Spinal cord (tissue), 10 donors: ENCODE measurements at places on chromosomes 7 and 10. TPM values are rescaled to one million over a fixed set of nuclear protein-coding genes. Genes with fewer than 3 reads are reported as not detected.

DNA sequence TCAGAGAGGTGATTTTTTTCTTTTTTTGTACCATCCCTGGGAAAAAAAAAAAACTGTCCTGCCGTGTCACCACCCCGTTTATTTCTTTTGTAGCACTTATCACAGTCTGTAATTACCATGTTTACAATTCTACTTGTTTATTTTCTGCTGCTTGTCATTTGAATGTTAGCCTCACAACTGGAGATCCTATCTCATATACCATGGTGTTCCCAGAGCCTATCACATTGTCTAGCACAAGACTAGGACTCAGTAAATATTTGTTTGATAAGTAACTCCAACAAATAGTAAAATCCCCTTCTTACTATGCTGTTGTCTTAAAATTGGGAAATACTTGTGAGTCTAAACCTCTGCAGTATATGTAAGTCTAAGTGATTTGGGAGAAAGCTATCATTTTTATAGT lies 36.0 kb downstream of the MKLN1 start:
- DNase-seq, result no peak
- H3K36me3 ChIP-seq, result no peaks in the 10 kb centered on the region
- H3K4me1 ChIP-seq, result no peaks in the 10 kb centered on the region
- no peaks in the 10 kb centered on the region for H3K27me3 ChIP-seq
- H3K27ac ChIP-seq, result no peak overlapping the region

KIAA1217 gene
- total RNA-seq, result 15.3 TPM

DNA sequence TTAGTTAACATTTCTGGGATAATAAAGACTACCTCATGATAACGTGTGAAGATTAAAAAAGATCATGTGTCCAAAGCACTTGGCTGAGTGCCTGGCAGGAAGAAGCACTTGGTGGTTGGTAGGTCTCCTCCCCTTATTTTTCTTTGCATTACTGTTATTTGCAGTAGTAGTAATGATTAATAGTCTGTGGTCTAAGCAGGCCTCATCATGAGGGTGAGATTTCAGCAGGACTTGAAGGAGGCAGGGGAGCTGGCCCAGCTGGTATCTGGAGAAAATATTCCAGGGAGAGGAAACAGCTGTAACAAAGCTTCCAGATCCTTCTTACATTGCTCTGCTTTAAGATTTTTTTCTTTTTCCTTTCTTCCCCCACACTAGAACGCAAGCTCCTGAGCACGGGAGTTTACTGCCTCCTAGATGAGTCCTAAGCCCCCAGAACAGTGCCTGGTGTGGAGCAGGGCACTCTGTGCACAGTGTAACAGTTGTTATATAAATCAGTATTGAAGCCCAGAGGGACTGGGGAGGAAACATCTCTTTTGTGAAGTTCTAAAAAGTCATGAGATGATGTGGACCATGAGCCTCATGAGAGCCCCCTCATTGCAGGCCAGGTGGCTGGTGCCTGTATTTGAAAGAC lies 31.1 kb upstream of the RHEB start:
- H3K4me1 ChIP-seq, result peaks cover 13% of the 10 kb centered on the region
- no peak for DNase-seq
- H3K36me3 ChIP-seq, result peaks cover 4% of the 10 kb centered on the region
- no peak overlapping the region for H3K4me3 ChIP-seq
- no peak overlapping the region for H3K27ac ChIP-seq

- no peaks in the 10 kb centered on the region for H3K36me3 ChIP-seq
- no peaks in the 10 kb centered on the region for H3K27me3 ChIP-seq
- no peak for DNase-seq
Observed at GRCh38 chr7:42278344-42278743, 41.3 kb upstream of the GLI3 start.

DNA sequence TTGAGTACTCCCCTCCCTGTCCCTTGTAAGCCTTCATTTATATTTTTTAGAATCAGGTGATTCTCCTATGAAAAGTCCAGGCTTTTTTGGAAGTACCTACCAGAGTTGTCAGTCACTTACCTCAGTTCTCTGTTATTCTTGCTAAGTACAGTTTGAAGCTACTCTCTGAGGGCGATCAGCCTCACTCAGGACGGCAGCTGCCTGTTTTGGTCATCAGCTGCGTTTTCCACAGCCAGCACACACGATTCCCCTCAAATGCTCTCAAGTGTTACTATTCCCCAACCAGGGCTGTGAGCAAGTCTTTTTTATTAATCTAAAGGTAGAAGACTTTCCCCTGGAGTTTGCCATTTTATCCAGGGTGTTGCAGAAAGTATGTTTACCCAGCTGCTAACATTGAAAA lies 328.6 kb downstream of the SUGCT start:
- no peak overlapping the region for H3K4me3 ChIP-seq
- no peak overlapping the region for H3K27ac ChIP-seq
- H3K4me1 ChIP-seq, result no peaks in the 10 kb centered on the region
- no peaks in the 10 kb centered on the region for H3K27me3 ChIP-seq
- no peaks in the 10 kb centered on the region for H3K36me3 ChIP-seq
- no peak for DNase-seq

HOGA1 gene
- 3.1 TPM for total RNA-seq

GRCh38 chr7:76185187-76185896 lies 16.4 kb upstream of the SRRM3 start:
- no peak overlapping the region for H3K4me3 ChIP-seq
- no peaks in the 10 kb centered on the region for H3K36me3 ChIP-seq
- DNase-seq, result no peak
- peaks cover 11% of the 10 kb centered on the region for H3K4me1 ChIP-seq
- no peak overlapping the region for H3K27ac ChIP-seq

GNGT1 gene
- not detected for total RNA-seq

FKBP9 gene
- total RNA-seq, result 108 TPM

GRCh38 chr7:90425376-90425775 lies 22.1 kb downstream of the CLDN12 start:
- no peaks in the 10 kb centered on the region for H3K27me3 ChIP-seq
- no peak overlapping the region for H3K4me3 ChIP-seq
- no peak overlapping the region for H3K27ac ChIP-seq

TMEM270 gene
- total RNA-seq, result not detected

- no peak overlapping the region for H3K27ac ChIP-seq
- no peaks in the 10 kb centered on the region for H3K4me1 ChIP-seq
- no peaks in the 10 kb centered on the region for H3K27me3 ChIP-seq
- H3K36me3 ChIP-seq, result no peaks in the 10 kb centered on the region
- H3K4me3 ChIP-seq, result no peak overlapping the region
Observed at GRCh38 chr10:88565072-88565471, 18.0 kb downstream of the RNLS start.

- no peaks in the 10 kb centered on the region for H3K36me3 ChIP-seq
- no peaks in the 10 kb centered on the region for H3K27me3 ChIP-seq
- H3K4me1 ChIP-seq, result no peaks in the 10 kb centered on the region
- no peak for DNase-seq
Observed at GRCh38 chr7:23539494-23539907, 7.7 kb upstream of the TRA2A start.

DNA sequence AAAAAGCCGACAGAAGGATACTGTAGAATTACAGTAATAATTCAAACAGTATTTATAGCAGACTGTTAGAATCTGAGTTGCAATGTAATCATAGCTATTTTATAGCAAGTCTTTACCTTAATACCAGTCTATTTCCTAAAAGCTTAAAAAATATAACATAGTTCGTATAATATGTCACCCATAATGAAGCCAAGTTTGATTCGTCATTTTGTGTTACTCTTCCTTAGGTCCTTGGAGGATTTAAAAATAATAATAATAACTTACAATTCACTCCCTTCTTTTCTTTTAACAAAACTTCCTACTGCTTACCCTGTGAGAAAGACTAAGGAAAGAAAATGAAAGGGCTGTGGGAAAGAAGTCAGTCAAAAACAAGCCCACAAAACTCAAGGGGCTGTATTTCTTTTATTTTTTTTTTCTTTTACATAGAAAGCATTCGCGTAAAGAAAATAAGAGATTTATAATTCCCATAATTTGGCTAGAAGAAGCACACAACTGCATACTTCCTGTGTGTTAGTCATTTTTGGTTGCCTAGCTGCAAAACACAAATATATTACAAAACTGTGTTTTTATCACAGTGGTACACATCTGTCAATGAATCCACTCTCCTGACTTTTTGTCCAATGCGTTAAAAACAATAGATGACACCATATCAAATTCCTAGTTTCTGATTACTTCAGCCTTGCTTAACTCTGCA lies 187.2 kb upstream of the CELF2 start:
- no peaks in the 10 kb centered on the region for H3K4me1 ChIP-seq
- no peaks in the 10 kb centered on the region for H3K36me3 ChIP-seq
- DNase-seq, result no peak
- H3K27me3 ChIP-seq, result no peaks in the 10 kb centered on the region
- H3K4me3 ChIP-seq, result no peak overlapping the region
- H3K27ac ChIP-seq, result peak overlapping the region; percentile 72

DNA sequence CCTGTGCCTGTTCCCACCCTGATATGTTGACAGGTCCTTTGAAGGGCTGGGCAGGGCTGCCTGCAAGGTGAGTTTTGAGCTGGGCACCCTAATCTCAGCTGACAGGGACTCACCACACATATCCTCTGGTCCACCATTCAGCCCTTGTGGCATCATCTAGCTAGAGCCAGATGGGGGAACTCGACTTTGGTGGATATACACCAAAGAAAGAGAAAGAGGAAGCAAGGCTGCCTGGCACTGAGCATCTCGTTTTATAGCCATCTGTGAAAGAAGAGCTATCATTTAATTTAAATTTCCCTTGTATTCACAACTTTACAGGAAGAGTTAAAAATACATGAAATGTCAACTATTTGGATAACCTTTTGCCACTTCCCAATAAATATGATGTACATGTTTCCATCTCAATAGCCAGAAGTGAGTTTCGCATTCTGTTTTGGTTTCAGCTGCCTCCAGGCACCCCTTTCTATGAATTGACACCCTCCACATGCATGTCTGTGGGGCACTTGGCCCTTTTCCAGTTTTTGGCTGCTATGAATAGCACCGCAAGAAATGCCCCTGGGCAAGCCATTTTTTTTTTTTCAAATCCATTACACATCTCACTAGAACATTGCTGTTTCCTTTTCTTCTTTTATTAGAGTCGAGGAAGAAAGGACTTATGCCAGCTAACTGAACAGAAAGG lies 22.9 kb upstream of the GRB10 start:
- H3K27ac ChIP-seq, result no peak overlapping the region
- no peak overlapping the region for H3K4me3 ChIP-seq
- no peaks in the 10 kb centered on the region for H3K36me3 ChIP-seq
- peaks cover 2% of the 10 kb centered on the region for H3K27me3 ChIP-seq

ZCCHC24 gene
- 22.9 TPM for total RNA-seq

DNA sequence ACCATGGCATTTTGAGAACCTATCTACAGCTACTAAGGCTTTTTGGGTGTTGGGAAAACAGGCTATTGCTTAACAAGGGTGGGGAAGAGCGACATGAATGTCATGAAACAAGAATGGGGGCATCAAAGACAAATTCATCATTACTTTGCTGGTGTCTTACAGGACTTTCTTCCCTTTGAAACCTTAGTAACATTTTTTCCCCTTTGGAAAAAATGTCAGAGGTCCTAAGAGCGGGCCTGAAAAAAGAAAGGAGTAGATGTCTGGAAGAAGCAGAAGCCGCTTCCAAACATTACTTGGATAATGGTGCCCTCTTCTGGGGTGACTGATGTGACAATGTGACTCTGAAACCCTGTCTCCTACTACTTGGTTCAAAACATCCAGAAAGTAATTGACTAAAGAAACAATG lies 3.8 kb upstream of the DDX50 start:
- no peak overlapping the region for H3K27ac ChIP-seq
- peak; percentile 90 for DNase-seq
- no peaks in the 10 kb centered on the region for H3K27me3 ChIP-seq
- H3K36me3 ChIP-seq, result peaks cover 2% of the 10 kb centered on the region
- no peaks in the 10 kb centered on the region for H3K4me1 ChIP-seq

CRPPA gene
- 7.9 TPM for total RNA-seq

PRLHR gene
- total RNA-seq, result 0.69 TPM

DNA sequence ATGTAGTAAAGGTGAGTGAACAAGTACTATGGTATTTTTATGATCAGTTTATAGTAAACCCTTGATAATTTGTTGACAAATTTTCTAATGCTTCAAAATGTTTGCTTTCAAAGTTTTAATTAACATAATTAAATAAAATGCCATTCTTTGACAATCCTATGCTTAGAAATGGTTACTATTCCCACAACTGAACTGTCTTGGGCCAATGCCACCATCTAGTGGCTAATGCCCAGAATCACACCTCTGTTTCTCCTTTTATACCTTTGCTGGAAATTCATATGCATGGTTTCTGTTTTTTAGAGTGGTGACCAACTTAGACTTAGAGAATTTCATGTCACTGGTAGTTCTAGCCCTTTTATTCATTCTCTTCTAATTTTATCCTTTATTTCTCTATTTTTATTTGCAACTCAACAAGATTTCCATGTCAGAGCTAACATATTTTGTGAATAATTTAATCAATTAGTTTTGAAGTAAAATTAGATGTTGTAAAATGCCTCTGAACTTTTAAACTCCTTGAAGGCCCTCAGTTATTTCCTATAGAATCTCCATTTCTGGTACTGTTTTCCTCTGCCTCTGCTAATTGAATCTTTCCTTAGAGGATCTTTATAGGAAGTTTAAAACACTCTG lies 31.1 kb downstream of the PCGF5 start:
- H3K4me3 ChIP-seq, result no peak overlapping the region
- H3K36me3 ChIP-seq, result no peaks in the 10 kb centered on the region
- H3K27ac ChIP-seq, result no peak overlapping the region
- H3K4me1 ChIP-seq, result no peaks in the 10 kb centered on the region
- DNase-seq, result peak; percentile 63

DNA sequence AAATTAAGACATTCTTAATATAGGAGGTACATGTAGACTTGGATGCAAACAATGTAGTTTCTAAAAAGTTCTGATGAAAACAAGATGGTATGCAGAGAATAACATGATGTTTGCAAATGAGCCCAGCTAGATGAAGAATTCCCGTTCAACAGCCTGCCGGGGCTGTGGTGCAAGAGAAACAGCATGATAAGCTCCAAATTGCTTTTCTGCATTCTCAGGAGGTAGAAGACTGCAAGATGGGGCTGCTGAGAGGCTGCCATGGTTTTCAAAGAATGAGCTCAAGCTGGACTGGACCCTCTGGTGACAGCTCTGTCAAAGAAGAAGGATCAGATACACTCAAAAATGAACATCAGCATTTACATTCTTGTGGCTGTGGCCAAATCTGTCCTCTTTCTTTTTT lies 73.4 kb upstream of the PALS2 start:
- H3K4me3 ChIP-seq, result no peak overlapping the region
- H3K4me1 ChIP-seq, result peaks cover 10% of the 10 kb centered on the region
- H3K27ac ChIP-seq, result no peak overlapping the region
- peaks cover 1% of the 10 kb centered on the region for H3K27me3 ChIP-seq
- H3K36me3 ChIP-seq, result no peaks in the 10 kb centered on the region
- DNase-seq, result no peak

- H3K36me3 ChIP-seq, result peaks cover 2% of the 10 kb centered on the region
- H3K4me1 ChIP-seq, result no peaks in the 10 kb centered on the region
- DNase-seq, result no peak
- H3K27me3 ChIP-seq, result no peaks in the 10 kb centered on the region
- no peak overlapping the region for H3K4me3 ChIP-seq
Observed at GRCh38 chr7:105905910-105906568, 29.6 kb upstream of the ATXN7L1 start.

GFRA1 gene
- 109 TPM for total RNA-seq

SFTPA1 gene
- total RNA-seq, result not detected

GRCh38 chr10:30979956-30980355 lies 51.7 kb downstream of the ZNF438 start:
- DNase-seq, result no peak
- peaks cover 5% of the 10 kb centered on the region for H3K4me1 ChIP-seq
- H3K36me3 ChIP-seq, result no peaks in the 10 kb centered on the region
- H3K27me3 ChIP-seq, result no peaks in the 10 kb centered on the region
- no peak overlapping the region for H3K27ac ChIP-seq
- H3K4me3 ChIP-seq, result no peak overlapping the region

NXPH1 gene
- total RNA-seq, result 17.1 TPM

GRCh38 chr7:132480534-132480933 lies 95.7 kb downstream of the PLXNA4 start:
- H3K4me1 ChIP-seq, result peaks cover 11% of the 10 kb centered on the region
- DNase-seq, result no peak
- H3K27ac ChIP-seq, result no peak overlapping the region
- no peaks in the 10 kb centered on the region for H3K27me3 ChIP-seq

C10orf67 gene
- total RNA-seq, result 0.69 TPM
